ENCODE measurements at places on chromosomes 5 and 9. TPM values are rescaled to one million over a fixed set of nuclear protein-coding genes. Genes with fewer than 3 reads are reported as not detected.

BTNL8 gene
- 0.46 TPM for polyA plus RNA-seq

SPATA31C1 gene
- not detected for polyA plus RNA-seq

GRCh38 chr5:149615976-149616375 is 34.7 kb downstream of the ARHGEF37 start:
- no peaks in the 10 kb centered on the region for H3K27me3 ChIP-seq
- H3K4me1 ChIP-seq = no peaks in the 10 kb centered on the region
- DNase-seq = no peak
- H3K4me3 ChIP-seq = no peak overlapping the region
- H3K27ac ChIP-seq = no peak overlapping the region

TSSK1B gene
- polyA plus RNA-seq = 0.02 TPM

DNA sequence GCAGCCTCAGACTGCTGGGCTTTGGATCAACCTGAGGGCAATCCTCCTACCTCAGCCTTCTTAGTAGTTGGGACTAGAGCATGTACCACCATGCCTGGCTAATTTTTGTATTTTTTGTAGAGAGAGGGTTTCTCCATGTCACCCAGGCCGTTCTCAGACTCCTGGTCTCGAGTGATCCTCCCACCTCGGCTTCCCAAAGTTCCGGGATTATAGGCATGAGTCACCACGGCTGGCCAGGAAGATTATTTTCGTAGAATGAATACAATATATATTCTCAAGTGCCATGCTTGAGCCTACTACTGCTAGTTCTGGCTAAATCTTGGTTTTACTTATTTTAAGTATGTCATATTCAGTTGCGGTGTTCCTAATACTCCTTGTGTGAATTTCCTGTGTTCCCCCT is 88.2 kb upstream of the CLINT1 start:
- DNase-seq = no peak
- H3K36me3 ChIP-seq = no peaks in the 10 kb centered on the region

All from thymus (tissue), 14 donors.